ENCODE measurements at places on chromosomes 3 and 15. TPM values are rescaled to one million over a fixed set of nuclear protein-coding genes. Genes with fewer than 3 reads are reported as not detected.

DNA sequence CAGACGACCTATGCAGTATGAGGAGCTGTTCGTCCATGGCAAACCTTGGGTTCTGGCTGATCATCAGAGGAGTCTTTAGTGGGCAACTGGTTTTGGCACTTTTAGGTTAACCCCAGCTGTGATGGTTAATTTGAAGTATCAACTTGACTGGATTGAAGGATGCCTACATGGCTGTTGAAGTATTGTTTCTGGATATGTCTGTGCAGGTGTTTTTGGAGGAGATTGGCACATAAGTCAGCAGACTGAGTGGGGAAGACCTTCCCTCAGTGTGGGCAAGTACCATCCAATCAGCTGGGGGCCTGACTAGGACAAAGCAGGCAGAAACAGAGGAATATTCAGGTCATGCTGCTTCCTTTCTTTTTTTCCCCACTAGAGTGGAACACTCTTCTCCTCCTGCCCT is 284.1 kb downstream of the NFKBIZ start:
- DNase-seq: no peak

- peak; percentile 90 for DNase-seq
These were observed 30.4 kb upstream of the ALDH1A3 start for GRCh38 chr15:100849021-100849854.

GRCh38 chr3:116770815-116771450 is 61.4 kb downstream of the TUSC7 start:
- DNase-seq: peak; percentile 82

DNA sequence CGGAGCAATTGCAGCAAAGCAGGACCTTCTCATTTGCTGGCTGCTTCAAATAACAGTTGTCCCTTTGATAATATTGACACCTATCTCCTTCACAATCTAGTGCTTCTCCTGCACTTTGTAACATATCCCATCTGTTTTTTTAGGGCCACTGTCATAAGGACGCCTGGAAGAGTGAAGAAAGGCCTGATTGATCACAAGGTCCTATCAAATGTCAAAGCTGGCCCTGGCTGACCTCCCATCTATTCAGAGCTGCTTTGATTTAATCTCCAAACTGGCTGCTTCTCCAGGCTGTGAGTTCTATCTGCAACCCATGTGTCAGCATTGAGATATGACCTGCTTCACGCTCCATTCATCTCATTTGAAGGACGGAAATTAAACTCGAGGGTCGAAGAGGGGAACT is 601.2 kb upstream of the KCNMB2 start:
- no peak for DNase-seq

DNA sequence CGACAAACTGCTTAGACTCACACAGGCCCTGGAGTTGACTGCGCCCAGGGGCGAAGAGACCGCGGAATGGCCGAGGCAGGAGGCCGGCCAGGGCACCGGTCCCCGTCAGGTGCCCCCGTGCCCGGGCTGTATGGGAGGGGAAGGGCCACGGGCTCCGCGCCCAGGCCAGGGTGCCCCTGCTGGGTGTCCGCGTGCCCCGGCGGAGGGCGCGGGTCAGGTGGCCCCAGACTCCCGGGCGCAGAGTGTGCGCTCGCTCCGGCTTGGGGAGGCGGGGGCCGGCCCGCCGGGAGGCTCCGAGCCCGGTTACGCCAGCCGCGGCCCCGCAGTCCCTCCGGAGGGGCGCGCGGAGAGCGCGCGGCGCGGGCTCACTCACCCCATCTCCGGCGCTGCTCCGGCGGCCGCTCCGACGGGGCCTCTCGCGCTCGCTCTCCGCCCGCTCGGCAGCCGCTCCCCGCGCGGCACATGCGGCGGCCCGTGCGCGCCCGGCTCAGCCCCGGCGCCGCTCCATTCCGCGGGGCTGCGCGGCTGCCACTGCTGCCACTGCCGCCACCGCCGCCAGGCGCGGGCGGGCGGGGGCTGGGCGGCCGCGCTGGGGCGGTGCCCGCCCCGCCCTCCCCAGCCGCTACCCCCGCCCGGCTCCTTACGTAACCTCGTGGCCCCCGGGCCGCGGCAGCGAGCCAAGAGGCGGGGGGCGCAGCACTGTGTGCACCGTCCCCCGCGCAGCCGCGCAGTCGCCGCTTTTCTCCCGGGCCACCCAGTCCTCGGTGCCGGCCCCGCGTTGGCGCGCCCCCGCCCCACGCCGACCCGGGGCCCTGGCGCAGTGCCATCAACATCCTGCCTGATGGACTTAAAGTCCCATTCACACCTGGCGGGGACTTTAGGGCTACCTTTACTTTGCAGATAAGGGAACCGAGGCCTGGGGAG is at the start of gene HOMER2:
HOMER2 (minus strand) TSS at position 563 of the 924 bp plus-strand sequence; CDS start at position 378, 185 bp downstream.
- DNase-seq: peak; percentile 75

DNA sequence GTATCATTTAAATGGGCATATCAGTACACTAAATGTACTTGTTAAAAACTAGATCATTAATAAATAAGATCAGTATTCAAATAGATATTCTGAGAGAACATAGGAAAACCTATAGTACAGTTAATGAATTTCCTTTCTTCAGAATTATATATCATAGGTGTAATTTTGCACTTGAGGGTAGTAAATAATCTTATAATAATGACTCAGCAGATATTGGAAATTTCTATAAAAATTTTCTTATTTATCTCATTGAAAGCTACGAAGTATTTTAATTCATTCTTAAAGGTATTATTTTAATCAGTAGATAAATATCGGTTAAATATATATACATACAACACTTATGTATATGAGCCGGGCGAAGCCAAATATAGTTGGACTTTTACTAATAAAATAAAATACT is 300.9 kb upstream of the SOX2 start:
- DNase-seq: no peak

TBC1D5 gene
- 39.0 TPM for total RNA-seq

DNA sequence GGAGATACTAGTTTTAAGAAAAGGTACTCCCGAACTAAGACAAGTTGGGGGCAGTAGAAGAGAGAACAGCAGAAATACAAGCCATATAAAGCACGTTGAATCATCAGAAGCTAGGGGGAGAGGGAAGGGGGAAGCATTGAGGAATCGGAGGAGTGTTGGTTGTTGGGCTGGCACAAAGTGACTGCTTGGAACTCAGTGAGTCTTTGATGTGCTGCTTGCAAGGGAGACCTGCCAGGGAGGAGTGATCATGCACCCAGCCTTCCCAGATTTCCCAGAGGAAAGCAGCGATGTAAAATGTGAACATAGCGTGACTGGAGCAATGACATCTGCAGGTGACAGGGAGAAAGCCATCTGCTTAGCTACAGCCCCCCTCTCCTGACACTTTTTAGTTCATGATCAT is 192.4 kb upstream of the IL12A start:
- no peak for DNase-seq

- no peak for DNase-seq
These were observed 148.6 kb downstream of the SHQ1 start for GRCh38 chr3:72699631-72700030.

DNA sequence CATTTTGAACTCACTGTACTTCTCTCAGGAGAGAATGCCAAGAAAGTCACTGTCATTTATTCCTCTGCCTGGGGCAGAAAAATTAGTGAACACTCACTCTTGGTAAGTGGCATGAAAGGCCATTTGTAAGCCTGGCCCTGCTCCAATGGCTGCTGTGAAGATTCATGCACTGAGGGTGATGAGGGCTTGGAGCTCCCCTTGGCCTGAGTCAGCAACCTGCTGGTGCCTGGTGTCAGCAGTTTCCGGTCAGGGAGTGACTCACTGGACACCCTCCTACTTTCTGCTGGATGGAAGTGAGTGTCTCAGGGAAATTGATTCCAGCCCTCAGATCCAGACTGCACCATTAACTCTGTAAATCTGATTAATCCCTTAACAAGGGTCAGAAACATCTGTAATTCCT is 37.6 kb downstream of the TRA2B start:
- DNase-seq: no peak

- DNase-seq: no peak
These were observed 171.4 kb downstream of the CNTN3 start for GRCh38 chr3:74443102-74443501.

- DNase-seq: no peak
These were observed 111.0 kb upstream of the TRPM1 start for GRCh38 chr15:31212326-31213080.

GP5 gene
- 0.26 TPM for total RNA-seq

- DNase-seq: no peak
These were observed 36.5 kb downstream of the GOLGA6L10 start for GRCh38 chr15:82312586-82313349.

TNNC1 gene
- total RNA-seq: 1.5 TPM

DNA sequence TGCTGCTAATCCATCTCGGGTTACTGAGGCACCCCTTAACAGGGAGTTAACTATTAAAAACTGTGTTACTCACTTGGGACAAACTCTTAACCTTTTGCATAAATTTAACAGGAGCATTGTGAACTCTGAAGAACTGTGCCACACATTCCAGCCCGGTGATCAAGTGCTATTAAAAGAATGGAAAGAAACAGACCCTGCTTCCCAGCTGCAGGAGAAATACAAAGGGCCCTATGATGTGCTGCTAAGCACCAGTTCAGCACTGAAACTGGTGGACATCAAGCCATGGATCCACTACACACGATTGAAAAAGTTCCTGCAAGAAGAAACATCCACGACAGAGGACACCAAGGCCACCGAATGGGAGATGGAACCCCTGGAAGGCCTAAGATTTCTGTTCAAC is 114.7 kb upstream of the PLCL2 start:
- no peak for DNase-seq

SKOR1 gene
- total RNA-seq: 0.09 TPM

DNA sequence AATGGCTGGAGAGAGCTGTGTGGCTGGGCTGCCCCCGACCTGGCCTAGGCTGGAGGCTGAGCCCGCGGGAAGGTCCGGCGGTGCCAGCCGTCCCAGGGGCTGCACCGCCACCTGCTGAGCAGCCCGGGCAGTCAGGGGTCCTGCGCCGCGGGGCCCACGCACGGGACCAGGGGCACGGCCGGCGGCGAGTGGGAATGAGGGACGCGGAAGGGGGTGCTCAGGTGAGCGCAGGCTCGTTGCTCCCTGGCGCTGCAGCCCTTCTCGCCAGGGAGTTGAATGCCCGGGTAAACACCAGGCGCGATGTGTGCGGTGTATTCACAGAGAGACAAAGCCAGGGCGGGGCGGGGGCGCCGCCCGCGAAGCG is 666 bp upstream of the SEMA3F start:
- no peak for DNase-seq

GRCh38 chr3:14935592-14936345 is 11.6 kb upstream of the NR2C2 start:
- no peak for DNase-seq

AZI2 gene
- 35.6 TPM for total RNA-seq

GOLGA8A gene
- 244 TPM for total RNA-seq

TMEM108 gene
- not detected for total RNA-seq

GRCh38 chr3:95048564-95048963 is 985.7 kb downstream of the NSUN3 start:
- no peak for DNase-seq

DNA sequence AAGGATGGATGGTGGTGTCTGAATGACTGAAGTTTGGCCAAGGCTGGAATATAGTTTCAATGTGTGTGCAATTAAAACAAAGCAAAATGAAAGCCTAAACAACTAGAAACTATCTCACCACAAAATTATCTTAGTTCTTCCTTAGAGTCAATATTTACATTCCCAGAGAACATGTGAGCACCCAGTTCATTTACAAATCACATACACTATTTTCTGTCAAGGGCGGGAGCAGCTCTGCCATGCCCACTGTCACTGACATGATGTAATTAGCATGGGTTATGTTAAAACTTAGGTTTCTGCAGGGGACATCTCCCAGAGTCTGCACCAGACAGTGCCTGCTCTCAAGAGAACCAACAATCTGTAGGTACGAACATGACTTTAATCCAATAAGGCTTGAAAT is 65.0 kb downstream of the PDZRN3 start:
- no peak for DNase-seq

DNA sequence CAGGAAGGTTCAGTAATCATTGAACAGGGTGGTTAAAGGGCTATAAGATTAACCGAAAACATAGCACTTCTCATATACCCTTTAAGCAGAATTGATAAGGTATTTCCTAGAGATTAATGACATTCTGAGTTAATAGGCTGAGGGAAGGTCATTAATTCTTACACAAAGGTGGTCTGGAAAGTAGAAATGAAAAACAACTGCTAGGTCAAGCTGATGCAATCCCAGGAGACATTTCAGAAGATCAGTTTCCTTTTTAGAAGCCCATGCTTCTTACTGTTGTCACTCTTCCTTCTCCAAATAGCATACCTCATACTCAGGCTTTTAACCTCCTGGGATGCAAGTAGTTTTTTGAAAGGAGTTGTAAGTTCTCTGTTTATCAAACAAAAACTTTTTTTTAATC is 8.8 kb downstream of the FILIP1L start:
- DNase-seq: no peak

DNA sequence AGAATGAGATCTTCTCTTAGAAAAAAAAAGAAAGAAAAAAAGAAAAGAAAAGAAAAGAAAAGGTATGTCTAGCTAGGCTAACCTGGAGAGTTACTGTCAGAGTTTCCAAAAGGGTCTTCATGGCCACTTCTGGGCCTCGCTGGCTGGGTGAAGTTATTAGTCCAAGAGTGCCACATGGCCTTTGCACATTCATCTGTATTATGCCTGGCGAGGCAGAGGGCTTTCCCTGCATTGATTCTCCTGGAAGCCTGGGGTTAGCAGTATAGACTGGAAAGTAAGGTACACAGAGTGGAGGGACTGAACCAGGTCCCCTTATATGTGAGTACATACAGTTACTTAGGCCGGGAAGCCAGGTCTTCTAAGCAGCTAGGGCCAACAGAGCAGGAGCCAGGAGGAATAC is 54.8 kb upstream of the CGNL1 start:
- no peak for DNase-seq
